OCI-M1 (cell line): ENCODE measurements at places on chromosomes 2 and 18.

GRCh38 chr2:54434229-54434628 lies 21.9 kb upstream of the SPTBN1 start:
- no peak for DNase-seq

GRCh38 chr2:100301881-100302584 lies 20.3 kb downstream of the LONRF2 start:
- no peak for DNase-seq

DNA sequence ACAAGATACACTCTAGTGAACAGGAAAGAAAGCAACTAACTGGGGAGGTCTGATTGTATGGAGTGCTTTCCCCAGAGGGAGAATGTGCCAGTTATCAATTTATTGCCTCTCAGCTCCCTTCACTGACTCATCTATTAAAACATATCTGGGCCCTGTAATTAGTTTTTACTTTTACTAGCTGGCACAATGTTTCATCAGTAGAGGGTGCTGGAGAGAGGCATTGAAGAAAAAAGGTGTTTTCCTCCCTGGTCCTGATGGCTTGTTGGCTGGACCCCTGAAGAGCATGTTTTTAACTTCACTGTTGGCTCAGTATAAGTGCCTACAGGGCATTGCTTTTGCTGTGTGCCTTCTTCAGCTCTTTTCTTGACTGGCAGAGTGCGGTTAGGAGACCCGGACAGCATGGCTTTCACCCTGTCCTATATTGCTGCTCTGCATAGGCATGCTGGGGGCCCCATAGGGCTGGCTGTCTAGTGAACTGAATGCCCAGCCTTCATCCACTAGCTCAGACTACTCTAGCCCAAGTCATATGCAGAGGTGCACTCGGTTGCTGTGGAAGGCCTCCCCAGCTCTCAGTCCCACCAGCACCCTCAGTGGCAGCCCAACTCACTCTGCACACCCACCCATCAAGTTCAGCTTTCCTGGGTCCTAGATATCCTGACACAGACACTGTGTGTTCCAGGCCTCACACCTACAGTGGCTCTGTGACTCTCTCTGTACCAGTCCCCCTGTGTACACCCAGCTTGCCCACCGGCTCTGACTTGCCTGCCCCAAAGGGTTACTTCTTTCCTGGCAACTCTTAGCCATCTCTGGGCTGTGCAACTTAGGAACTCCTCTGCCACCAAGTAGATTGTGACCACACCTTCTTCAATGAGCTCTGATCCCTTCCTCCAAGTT lies 62.3 kb upstream of the ACYP2 start:
- peak; percentile 26 for DNase-seq

DNA sequence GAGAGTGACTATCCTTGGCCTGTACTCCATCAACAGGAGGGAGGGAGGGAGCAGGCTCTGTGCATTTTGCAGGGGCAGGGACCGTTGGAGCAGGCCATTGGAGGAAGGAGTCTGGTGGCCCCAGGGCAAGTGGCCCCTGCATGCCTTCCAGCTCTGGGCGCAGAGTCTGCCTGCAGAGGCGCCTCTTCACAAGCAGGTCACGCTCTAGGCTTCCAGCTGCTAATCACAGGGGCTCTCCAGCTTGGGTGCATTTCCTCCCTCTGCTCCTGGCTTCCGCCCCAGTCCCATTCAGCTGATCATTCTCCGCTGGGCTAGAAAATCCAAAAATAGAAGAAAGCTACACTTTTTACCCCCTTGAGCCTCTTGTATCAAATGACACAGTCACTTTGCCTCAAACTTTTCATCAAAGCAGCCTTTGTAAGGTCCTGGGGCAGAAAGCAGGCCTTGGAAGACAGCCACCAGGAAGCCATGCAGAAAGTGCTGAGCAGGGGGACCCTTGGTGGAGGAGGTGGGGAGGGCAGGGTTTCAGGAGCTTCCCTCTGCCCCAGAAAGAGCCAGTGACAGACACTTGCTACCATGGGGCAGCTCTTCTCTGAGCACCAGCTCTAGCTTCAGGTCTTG lies 11.3 kb downstream of the TMEM247 start:
- no peak for DNase-seq

GRCh38 chr2:159402790-159403189 lies 116.3 kb upstream of the WDSUB1 start:
- DNase-seq: no peak

- DNase-seq: no peak
Measured at GRCh38 chr2:54701029-54701428, 22.4 kb upstream of the EML6 start.

DNA sequence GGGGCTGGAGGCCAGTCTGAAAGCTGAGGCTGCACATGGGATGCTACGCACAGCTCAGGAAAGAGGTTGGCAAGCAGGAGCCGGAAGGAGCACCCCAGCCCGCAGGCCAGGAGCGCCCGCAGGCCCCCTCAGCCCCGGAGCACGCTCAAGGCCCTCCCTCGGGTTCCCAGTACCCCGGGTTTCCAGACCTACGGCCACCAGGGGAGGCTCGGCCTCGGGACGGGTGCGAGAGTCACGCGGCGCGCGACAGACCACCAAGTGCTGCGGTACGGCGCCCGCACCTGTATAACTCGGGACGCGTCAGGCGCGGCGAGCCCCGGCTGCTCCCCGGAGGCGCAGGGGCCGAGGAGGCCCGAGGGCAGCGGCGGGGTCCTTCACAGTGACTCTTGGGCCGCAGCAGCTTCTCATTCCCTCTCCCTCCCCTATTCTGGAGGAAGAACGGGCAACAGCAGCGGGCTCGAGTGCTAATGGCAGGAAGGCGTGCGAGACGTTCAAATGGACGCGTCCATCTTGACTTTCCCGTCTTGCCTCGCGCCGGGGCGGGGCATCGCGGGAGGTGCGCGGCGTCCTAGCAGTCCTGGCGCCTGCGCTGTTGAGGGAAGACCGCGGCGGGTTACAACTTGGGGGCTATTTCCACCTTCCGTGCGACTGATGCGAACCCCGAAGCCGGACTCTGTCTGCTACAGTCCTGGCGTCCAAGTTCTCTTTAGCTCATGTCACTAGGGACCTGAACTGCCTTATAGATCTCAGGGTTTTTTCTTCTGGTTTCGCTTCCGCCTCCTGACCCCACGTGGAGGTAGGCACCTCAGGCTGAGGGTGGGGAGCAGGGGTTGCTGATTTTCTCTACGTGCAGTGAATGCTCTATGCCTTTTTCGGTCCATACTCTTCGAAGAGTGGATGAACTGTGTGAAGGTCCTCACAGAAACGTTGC lies at the start of gene ANAPC1:
Gene ANAPC1, minus strand, starts transcription at position 533 of the 931 bp plus-strand sequence. CDS start 3,368 bp downstream, outside the sequence.
- DNase-seq: peak; percentile 91

DNA sequence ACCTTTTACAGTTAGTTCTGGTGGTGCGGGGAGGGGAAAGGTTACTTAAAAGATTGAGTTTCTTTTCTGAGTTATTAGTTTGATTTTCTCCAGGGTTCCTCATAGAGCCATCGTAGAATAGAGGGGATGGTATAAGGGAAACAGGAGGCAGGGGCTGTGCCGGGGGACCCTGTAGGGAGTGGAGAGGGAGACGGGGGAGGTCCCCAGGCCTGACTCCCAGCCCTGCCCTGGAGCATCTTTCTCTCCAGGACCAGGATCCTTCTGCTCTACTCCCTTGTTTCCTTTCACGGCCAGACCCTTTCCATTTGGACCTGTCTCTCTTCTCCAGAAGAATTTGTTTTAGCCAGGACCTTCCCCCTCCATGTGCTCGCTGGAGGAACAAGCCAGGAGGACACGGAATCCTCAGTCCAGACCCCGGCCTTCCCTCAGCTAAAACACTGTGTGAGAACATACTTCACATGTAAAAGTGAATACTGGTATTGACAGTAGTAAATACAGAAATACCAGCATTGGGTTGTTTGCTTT lies 35.4 kb downstream of the DGKD start:
- no peak for DNase-seq

- no peak for DNase-seq
Measured at GRCh38 chr2:99977966-99978365, 164.4 kb downstream of the AFF3 start.

DNA sequence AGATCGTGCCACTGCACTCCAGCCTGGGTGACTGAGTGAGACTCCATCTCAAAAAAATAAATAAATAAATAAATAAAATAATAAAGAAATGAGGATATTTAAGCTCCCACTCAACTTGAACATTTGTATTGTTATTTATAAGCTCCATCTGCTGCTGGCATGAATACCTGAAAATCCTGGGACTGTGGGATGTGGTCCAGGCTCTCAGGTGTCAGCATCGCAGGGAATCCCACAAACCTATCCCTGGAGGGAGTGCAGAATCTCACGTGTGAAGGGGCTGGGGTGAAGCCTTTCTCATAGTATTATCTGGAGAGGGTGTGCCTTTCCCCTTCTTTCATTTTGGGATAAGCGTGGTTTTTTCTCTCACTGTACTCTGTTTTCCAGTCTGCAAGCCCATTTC lies 47.4 kb upstream of the POLE4 start:
- no peak for DNase-seq

DNA sequence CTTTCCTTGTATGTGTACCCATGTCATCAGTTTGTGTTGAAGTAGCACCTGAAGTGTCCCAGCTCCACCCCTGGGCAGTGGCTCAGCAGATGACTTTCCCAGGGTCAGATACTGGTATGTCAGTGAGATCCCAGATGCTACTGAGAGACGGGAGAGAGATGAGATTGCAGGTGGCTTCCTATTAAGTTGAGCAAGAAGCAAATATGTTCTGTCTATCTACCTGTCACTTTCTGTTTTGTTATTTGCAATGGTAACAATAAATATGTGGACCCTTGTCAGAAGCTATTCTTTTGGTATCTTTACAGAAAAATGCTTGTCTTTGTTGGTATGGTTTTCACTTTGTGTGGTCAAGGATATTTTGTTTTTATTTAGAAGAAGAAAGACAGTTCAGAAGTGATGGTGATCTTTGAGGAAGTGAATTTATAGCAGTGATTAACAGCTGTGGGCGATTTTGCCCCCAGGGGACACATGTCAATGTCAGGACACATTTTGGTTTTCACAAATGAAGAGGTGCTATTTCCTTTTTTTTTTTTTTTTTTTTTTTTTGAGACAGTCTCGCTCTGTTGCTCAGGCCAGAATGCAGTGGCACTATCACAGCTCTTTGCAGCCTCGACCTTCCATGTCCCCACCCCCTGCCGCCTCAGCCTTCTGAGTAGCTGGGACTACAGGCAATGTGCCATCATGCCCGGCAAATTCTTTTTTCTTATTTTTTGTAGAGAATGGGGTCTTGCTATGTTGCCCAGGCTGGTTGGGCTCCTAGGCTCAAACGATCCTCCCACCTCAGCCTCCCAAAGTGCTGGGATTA lies 21.4 kb downstream of the MGAT5 start:
- DNase-seq: no peak

DNA sequence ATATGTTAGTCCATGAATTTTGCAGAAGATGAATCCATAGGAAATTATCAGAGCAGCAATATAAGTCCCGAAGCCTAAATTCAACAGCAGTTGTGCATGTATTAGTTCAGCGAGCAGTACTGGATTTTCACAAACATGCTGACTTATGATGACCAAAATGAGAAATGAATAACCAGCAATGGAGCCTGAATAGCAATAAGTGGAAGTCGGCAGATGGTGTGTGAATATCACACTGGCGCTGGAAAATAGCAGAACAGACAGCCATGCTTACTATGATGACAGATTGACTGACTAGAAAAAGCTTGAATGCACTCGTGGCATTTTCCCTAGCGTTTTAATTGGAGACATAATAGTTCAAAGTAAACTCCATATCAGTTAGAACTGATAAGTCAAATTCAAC lies 1114.5 kb downstream of the DSC3 start:
- DNase-seq: no peak
